ENCODE measurements at places on chromosomes 7 and 10.

DNA sequence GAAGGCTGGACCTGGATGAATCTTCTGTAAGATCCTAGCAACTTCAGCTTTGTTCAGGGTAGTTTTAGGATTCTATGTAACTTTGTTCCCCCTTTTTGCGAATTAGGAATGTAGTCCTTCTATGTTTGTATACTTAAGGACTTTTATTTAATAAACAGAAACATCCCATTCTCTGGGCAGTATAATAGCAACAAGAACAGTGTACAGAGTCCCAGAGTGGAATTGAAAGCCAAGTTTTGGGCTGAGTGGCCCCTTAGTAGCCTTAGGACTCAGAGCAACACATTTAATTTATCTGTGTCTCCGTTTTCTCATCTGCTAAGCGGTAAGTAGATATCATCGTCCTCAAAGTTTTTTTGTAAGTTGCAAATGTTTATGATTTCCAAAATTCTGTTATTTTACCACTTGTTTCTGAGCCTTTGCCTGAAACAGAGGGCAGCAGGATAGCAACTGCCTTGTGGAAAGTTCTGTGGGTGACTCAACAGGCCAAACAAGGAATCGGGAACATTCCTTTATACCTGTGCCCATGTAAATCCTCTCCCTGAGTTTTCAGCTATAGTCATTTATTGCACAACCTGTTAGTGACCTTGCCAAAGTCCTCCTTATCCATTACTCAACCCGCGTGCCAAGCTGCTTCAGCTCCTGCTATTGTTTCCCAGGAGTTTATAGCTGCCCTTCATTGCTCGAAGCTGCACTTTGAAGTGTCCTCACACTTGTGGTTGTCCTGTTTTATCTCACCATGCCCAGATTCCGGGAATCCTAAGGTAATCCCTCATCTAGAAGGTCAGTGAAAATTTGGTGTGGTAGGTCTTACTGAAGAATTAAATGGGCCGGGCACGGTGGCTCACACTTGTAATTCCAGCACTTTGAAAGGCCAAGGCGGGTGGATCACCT is 199.1 kb upstream of the AHR start:
- no peak for DNase-seq

DNA sequence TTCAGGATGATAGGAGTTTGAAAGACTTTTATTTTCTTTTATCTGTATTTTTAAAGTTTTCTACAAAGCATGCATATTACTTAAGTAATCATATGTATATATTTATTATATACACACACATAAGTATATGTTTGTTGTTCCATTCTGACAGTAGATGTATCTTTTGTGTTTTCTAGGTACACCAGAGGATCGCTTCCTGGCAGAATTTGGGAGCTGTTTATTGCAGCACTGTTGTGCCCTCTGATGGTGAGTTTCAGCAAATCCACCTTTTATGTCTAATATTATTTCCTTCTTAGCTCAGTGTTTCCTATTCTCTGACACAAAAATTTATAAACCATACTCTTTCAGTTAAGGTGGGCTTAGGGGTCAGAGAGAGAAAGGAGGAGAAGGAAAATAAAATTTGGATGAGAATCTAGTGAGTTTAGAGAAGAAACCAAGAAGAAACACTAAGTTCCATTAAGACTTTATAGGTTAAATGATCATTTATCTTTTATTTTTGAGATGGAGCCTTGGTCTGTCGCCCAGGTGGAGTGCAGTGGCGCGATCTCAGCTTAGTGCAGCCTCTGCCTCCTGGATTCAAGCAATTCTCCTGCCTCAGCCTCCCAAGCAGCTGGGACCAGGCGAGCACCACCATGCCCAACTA is 59.2 kb upstream of the OIT3 start:
- DNase-seq = peak; percentile 57

DNA sequence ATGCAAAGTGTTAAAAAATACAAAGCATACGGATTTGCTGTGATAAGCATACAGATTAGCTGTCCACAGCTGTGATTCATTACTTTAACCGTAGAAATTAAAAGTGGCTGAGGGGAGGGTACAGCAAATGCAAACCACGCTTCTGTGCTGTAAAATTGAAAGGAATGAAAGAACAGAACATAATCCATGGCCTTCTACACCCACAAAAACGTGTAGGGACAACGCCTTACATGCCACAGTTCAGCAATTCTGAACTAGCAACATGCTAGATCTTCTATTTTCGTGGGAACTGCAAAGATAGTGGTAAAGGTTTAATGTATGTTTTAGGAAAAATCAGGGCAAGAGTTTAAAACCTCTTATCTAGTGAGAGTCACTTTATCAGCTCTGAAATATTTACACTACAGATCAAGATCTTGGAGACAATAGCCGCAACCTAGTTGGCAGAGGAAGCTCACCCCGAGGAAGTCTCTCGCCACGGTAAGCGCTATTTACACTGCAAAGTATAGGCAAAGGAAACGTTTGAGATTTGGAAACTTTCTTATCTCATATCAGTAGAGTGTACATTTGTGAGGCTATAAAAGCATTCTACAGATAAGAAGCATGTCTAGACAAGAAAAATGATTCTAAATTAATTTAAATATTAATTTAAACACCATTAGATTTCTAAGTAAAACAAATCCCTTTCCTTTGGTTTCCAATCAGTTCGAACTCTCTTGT is 193.6 kb downstream of the MLLT10 start:
- DNase-seq = no peak

GRCh38 chr7:35975851-35976454 is 175.1 kb downstream of the SEPTIN7 start:
- DNase-seq = peak; percentile 45

- no peak for DNase-seq
Observed at GRCh38 chr10:77763453-77764430, 126.1 kb upstream of the KCNMA1 start.

DNA sequence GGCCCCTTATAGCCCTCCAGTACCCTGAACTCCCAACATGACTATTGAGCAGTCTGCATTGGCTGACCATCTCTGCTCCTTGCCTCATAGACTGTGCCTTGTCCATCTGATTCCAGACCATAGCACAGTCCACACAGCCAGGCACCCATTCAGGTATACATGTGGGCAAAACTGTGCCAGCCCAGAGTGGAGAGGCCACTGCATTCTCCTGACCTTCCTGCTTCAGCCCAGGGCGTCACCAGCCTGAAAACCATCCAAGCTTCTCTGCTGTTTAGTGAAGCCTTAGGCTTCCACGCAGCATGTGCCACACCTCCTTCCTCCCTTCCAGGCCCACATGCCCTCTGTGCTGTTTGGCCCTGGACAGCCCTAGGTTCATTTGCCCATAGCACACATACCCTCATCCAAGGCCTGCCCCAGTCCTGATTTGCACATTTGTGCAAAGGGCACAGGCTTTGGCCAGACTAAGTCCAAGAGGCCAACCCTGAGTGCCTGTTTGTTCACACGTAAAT is 10.5 kb downstream of the DDX56 start:
- no peak for DNase-seq

DNA sequence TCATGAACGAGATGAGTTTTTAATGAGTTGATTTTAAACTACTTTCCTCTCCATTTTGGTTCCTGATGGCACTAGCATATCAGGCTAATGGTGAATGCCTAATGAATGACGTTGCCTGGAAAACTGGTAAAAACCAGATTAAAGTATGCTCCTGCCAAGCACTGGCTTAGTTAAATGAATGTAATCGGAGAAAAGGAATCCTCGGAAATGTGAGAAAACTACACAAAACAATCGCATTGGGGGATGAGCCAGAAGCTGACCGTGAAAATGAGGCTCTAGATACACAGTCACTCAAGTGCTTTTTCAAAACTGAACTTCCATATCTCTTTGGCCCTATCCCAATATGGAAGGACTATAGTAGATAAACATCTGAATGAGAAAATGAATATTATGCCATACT is 153.8 kb upstream of the COL1A2 start:
- no peak for DNase-seq

DNA sequence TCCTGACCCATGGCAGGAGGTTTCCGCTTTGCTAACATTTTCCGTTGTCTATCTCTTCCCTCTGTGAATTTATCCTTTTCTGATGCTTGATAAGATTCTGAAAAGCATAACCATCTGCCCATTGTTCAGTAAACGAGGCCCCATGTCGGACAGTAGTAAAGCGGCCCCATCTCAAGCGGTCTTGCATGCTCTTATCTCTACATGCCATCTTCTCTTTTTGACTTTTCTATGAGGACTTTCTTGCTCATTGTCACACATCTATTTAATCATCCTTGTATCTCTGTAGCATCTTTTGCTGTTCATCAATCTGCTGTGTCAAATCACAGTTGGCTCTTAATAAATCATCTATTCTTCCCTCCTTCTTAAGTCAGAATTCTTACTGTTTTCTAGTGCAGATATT is 37.6 kb downstream of the ZNF248 start:
- no peak for DNase-seq

GRCh38 chr7:21656796-21657195 is 114.0 kb downstream of the DNAH11 start:
- DNase-seq = no peak

DNA sequence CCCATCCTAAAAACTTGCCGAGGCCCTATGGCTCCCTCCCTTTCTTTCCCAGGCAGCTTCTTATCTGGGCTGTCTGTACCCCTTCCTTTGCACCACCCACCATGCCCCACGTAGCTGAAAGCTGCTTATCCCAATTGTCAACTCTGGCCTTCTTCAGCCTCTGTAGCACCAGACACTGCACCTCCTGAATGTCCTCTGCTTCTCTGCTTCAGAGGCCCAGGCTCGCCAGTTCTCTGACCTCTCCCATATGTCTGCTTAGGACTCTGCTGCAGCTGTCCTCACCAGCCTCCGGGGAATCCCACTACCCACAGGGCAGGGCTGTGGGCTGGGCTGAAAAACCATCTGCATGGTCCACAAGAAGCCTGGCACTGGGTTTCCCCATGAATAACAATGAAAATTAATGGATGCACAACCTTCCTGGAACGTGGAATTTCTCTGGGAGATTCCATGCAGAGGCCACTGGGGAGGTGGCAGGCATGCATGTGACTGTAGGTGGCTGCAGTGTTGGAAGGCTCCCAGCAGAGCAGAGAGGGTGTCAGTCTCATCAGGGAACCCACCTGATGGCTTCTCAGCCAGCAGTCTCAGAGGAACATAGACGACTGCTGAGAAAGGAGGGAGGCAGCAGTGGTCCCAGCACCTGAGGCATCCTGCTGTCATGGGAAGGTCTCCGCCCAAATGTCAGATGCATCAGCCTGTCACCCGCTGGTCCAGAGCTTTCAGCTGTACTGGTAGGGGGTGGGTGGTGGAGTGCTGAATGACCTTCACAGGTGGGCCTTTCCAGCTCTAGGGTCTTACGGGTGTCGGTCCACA is 16.8 kb upstream of the SH2D4B start:
- no peak for DNase-seq

GRCh38 chr7:96380111-96380512 is 58.2 kb upstream of the SLC25A13 start:
- DNase-seq = no peak

GRCh38 chr7:7327423-7327822 is 145.1 kb downstream of the C1GALT1 start:
- DNase-seq = no peak

GRCh38 chr10:118670472-118671124 is 75.2 kb upstream of the PRLHR start:
- DNase-seq = no peak

- no peak for DNase-seq
Observed at GRCh38 chr7:111439977-111440376, 122.3 kb downstream of the IMMP2L start.

DNA sequence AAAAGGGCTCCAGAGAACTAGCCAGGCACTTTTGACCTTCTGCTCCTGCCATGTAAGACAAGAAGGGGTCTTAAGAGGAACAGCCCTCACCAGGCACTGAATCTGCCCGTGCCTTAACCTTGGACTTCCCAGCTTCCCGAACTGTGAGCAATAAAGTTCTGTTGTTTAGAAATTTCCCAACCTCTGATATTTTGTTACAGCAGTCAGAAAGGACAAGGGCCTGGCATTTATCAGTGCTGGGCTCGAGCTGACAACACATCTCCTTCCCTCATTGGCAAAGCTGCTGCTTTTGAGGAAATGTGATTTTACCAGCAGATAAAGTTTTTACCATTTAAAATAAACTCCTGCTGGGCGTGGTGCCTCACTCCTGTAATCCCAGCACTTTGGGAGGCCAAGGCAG is 103.5 kb downstream of the GPR26 start:
- DNase-seq = no peak

GRCh38 chr7:79494046-79494445 is 40.6 kb upstream of the MAGI2 start:
- DNase-seq = no peak

DNA sequence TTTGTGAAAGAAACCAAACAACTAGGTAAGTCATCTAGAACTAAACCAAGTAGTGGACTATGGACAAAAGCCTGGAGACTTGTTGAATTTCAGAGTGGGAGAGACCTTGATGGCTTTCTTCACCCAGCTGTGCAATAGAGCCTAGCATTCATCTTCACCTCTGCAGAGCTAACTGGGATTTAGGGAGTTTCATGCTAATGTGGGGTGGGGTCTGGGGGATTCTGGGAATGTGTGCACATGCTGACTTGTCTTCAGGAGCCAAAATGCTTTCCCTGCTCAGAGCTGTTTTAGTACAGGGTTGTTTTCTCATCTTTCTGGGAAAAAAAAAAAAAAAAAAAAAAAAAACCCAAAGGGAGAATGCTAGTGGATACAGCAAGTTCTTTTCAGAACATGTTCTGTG is 81.3 kb upstream of the ARHGAP21 start:
- no peak for DNase-seq

- peak; percentile 13 for DNase-seq
Observed at GRCh38 chr10:111360260-111360925, 283.6 kb downstream of the ADRA2A start.

DNA sequence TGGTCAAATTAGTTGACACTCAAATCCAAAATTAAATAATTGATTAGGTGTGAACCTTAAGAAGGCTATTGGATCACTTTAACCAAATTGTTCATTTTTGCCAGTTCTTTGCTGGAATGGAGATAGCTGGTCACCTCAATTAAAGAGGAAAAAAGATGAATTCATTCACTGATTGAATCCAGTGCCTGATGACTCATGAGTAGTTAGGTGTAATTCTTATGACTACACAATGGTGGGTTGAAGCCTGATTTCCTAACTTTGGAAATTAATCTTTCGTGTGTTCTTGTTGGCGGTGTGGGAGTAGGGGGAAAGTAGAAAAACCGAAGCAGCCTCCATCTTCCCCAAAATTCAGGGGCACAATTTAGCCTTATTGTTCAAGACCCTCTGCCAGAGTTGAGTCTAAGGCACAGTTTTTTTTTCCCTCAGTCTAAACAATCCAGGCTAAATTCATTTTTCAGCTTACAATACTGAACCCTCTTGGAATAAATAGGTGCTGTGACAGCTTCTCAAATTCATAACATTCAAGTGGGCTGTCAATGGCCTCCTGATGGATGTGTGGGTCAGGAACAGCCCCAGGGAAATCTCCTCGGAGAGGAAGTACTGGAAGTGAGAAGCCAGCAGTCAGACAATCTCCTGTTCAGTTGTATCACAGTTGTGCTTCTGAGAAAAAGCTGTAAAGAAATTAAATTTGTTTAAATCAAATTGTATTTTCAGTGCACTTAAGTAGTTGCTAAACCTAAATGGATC is 356.6 kb downstream of the BBS9 start:
- no peak for DNase-seq

DNA sequence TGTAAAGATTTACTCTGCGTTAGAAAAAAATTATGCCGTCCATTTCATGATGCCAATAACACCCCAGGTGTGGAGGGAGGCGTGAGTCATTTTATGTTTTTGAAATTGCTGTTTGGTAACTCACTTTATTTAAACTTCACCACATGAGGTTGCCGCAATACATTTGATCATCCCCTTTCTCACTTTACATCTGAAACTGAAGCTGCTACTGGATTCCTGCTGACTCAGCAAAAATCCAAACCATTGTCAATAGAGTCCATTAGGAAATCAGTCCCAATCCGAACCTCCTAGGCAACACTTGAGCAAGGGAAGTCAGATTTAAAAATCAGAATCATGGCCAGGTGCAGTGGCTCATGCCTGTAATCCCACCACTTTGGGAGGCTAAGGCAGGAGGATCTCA is 136.6 kb upstream of the SVIL start:
- no peak for DNase-seq

Measured in GM10248 (cell line).